NCI-H524 (cell line): ENCODE measurements at places on chromosomes 7 and 10.

DNA sequence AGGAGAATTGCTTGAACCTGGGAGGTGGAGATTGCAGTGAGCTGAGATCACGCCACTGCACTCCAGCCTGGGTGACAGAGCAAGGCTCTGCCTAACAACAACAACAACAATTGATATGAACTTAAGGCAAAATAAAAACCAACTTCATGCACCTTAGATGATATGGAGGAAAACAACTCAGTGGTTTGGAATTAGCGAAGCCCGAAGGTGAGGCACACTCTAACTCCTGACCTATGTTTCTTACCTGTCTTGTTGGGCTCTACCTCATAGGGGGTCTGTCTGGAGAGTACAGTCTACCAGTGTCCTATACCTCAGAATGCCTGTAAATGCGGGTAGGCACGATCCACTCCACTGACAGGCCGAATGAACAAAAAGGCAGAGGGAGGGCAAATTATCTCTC is 24.3 kb upstream of the COBL start:
- DNase-seq, result no peak

DNA sequence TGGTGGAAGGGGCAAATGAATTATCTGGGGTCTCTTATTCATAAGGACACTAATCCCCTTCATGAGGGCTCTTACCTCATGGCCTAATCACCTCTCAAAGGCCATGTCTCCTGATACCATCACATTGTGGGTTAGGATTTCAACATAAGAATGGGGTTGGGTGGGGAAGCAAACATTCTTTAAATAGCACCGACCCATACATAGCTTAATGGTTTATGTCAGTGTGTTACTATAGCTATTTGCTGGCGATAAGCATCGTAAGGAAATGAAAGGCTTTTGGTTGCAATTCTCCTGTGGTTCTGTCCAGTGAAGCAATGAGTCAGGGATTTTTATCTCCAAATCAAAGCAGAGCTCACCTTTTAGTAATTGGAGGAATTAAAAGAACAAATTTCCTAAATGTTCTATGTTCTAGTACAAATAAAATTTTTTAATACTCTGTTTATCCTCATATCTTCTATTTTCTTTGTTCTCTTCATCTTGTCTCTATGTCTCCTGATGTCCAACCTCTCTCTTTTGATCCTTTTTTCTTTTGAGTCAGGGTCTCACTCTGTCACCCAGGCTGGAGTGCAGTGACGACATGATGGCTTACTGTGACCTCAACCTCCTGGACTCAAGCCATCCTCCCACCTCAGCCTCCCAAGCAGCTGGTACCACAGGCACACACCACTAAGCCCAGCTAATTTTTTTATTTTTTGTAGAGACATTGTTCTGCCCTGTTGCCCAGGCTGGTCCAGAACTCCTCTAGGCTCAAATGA is 57.0 kb upstream of the GLCCI1 start:
- DNase-seq, result peak; percentile 45

GRCh38 chr7:115227473-115228235 is 305.8 kb downstream of the MDFIC start:
- DNase-seq, result no peak

- DNase-seq, result no peak
Observed at GRCh38 chr7:133372337-133372736, 119.5 kb downstream of the EXOC4 start.

- no peak for DNase-seq
Observed at GRCh38 chr7:43112941-43113621, 634 bp downstream of the HECW1 start.

DNA sequence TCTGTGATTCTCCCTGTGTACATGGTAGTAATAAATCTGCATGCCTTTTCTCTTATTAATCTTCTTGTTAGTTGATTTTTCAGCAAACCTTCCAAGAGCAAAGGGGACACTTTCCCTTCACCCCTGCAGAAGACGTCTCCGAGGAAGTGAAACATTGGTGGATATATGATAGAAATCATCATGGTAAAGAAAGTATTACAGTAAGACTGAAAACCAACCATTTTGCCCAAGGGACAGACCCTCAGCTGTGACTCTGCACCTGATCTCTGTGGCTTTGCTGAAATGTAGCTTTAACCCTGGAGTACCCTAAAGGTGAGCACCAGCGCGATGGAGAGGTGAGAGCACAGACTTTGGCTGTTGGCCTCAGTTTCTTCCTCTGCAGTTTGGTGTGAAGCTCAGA is 32.8 kb upstream of the MYO3A start:
- no peak for DNase-seq

DNA sequence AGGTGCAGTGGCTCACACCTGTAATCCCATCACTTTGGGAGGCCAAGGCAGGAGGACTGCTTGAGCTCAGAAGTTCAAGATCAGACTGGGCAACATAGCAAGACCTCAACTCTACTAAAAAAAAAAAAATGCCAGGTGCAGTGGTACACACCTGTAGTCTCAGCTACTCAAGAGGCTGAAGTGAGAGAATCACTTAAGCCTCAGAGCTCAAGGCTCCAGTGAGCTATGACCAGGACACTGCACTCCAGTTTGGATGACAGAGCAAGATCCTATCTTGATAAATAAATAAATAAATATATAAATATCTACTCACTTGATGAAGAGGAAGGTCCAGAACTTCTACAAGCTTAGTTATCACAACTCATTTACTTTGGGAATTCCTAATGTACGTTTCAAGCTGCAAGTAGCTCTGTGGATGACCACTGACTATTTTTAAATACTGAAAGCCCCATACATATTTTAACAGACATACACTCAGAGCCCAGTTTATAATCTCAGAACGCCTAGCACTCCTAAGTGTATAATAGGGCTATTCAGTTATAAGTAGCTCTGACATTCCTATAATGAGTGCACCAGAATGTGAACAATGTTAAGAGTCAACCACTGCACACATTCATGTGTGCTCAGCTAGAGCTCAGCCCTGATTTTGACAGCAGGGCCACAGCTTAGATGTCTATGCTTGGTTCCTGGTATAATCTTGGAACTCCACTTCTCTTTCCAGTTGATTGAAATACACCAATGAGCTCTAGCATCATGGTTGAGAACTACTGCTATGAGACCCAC is 119.1 kb downstream of the CUBN start:
- no peak for DNase-seq

GRCh38 chr7:115127399-115128021 is 205.6 kb downstream of the MDFIC start:
- no peak for DNase-seq

- DNase-seq, result no peak
Observed at GRCh38 chr7:58087536-58088190, 637.7 kb downstream of the ZNF716 start.

- no peak for DNase-seq
Observed at GRCh38 chr7:55474944-55475854, 97.1 kb downstream of the VOPP1 start.

DNA sequence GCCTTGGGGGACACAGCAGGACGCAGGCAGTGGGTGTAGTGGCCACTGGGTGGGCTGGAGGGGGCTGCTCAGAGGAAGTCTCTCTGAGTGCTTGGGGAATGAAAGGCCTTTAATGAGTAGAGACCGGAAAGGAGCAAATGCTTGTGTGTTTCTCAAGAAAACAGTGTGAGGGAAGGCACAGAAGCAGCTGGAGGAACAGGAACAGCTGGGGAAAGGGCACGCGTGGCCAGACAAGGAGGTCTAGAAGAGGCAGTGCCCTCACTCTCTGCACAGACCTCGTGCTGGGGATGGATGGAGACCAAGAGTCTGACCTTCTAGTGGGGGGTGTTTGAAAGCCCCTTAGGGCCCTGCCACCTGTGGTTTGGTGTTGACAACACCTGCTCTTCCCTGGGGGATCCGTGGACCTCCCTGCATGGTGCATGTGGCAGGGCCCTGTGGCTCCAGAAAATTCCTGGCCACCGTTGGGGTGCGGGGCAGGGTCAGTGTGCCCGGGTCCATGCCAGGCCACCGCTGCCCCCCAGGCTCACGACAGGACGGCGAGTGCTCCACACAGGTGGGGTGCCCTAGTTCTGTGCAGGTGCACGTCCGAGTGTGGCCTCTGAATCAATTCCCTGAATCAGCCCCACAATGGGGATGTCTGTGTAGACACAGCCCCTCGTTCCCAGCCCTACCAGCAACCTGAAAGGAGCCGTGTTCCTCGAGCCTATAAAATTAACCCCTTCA is 25.9 kb upstream of the FAM20C start:
- DNase-seq, result no peak

GRCh38 chr7:3520206-3520605 is 219.2 kb downstream of the SDK1 start:
- peak; percentile 74 for DNase-seq

DNA sequence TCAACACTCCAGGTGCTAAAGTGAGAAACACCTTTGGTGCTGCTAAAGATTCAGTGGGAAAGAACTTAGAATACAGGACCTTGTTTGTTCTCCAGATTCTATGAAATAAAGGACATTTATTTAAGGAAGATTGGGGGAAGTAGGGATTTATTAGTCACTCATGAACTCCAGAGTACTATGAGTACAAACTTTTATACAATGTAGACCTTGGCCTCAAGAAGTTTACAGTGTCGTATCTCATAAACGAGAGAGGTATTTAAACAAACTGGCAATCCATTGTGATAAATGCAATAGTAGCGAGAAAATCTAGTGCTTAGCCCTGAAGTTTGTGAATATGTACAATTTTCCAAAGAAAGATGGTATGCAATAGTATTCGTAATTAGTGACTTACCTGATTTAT is 59.1 kb downstream of the TES start:
- DNase-seq, result no peak

- DNase-seq, result no peak
Observed at GRCh38 chr7:133275446-133276095, 22.7 kb downstream of the EXOC4 start.

GRCh38 chr7:69710768-69711438 is 112.6 kb downstream of the AUTS2 start:
- no peak for DNase-seq

GRCh38 chr10:69269761-69270160 is 8.5 kb upstream of the HK1 start:
- DNase-seq, result no peak

DNA sequence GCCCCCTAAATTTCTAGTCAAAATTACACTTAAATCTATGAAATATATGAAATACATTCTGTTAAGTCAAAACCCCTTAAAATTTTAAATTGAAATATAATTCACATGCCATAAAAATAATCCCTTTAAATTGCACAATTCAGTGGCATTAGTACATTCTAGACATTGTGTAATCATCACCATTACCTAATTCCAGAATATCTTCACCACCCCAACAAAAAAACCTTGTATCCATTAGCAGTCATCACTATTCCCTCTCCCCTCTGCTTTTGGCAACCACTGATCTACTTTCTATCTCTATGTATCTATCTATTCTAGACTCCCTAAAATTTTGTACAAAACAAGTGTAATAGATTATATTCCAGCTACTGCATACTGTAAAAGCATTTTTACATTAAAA is 261.2 kb downstream of the GLI3 start:
- no peak for DNase-seq
